Ovary (tissue), 10 donors: ENCODE measurements at places on chromosomes 7 and 10. TPM values are rescaled to one million over a fixed set of nuclear protein-coding genes. Genes with fewer than 3 reads are reported as not detected.

DNA sequence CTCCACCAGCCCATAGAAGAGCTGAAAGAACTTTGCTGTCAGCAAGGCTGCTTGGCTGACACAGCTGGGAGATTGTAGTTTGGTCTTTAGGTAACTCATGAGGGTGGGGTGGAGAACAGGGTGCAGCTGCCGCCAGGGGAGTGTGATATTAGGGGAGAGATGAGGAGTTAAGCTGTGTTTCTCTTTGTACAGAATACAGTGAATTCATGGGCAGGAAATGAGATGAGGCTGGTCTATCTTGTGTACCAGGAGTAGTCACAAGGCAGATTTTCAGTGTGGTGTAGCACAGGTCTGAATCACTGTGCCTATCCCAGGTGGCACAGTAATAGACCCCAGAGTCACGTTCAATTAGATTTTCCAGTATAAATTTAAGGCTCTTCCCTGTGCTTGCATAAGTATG is 56.6 kb upstream of the TARP start:
- DNase-seq, result no peak

DNA sequence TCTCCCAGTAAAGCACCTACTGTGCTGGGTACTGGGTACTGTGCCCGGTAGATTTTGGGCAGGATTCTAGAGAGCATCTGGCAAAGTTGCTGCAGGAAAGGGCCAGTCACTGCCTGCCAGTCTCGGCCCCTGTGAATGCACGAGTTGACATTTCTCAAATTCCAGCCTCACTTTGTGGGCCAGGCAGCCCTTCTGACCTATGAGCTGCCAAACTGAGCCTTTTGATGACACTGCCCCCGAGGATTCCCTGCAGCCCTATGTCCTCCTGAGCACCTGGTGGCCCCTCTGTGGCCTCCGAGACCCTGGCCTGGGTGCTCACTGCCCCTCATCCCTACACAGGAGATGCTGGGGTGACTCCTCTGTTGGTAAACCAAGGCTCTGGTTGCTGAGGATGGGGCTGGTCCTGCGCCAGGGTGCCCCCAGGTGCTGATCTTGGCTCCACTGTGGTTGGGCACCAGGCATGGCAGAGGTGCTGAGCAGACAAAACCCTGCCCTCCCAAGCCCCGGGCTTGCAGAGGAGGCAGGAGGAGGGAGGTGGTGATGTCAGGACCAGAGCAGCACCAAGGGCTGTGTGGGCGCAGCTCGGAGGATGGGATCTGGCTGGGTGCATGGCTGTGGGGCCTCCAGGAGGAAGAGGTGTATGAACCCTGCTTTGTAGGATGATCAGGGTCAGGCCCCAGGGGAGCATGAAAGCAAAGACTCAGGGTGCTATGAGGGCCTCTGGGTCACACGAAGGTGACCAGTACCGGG is 16.2 kb downstream of the LHPP start:
- DNase-seq, result no peak

Gene ABCA13
- 0.15 TPM for total RNA-seq

- no peak for DNase-seq
Observed at GRCh38 chr10:118840776-118841468, 86.2 kb upstream of the CACUL1 start.

Gene ZNF22
- 28.6 TPM for total RNA-seq

DNA sequence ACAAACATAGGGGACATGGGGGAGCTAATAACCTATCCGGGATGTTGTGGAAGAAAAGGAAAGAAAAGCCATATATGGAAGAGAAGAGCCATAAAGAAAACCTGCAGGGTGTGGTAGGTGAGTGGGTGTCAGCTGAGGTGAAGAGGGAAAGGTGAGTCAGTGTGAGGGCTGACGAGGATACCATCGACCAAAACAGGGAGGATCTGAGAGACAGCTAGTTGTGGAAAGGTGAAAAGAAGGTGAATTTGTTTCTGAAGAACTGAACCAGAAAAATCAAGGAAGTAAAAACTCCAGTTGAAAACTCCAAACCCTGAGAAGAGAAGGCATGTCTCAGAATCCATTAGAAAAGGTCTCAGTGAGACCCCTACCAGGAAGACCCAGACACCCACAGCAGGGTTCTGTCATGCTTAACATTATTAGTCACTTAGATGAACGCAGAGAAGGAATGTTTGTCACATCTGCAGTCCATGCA is 4.1 kb downstream of the BLNK start:
- no peak for DNase-seq

DNA sequence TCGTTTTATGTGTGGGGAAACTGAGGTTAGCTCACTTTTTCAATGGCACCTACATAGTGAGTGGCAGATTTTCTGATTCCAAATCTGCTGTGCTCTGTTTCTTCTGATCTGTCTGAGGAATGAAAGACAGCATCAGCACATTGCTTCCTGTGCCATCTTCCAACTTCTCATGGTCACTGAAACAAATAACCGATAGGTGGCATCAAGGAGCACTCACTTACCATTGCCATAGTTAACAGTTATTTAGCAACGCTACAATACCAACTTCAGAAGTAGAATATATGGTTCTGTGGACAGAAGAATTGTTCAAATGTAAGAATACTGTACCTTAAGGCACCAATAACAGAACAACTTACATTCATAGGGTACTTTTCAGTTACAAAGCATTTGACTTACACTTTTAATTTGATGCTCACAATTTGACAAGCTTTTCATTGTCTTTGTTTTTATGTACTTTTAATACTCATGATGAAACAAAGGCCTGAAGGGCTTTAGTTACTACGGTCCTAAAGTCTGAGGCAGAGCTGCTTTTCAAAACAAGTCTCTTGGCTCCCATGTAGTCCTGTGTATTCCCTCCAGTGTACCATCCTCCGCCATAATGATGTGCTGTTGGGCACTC is 228.9 kb upstream of the TCF7L2 start:
- DNase-seq, result no peak

Gene CYP26C1
- not detected for total RNA-seq

Gene KCP
- total RNA-seq, result 0.15 TPM

GRCh38 chr10:79284158-79284871 is 63.0 kb upstream of the PPIF start:
- no peak for DNase-seq

DNA sequence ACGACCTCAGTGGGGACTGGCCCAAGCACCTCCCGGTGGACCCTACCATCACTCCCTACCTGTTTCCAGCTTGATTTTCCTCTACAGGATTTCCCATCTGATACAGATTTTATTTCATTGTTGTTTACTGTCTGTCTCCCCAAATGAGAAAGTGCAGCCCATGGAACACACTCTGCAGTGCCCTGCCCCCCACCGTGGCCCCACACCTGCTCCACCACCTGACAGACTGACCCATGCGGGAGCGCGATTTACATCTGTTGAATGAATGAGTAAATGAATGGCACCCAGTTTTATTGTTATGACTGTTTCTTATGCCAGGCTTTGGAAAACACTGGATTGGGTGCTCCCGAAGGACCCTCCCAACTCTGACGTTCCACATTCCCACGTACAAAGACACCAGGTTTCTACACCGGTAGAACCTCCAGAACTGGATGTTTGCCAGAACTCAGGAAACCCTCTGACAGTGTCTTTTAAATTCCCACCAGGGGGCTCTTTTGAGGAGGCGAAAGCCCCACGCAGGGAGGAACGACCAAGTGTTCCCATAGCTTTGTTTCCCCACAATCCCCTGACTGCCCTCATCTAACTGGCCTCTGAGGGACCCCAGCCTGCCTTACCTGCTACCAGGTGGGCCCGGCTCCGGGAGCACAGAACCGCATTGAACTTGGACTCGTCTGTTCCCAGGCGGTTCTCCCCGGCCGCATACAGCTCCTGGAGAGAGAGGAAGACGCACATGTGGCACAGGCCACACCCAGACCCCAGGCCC is 29.0 kb downstream of the PLAC9 start:
- no peak for DNase-seq

Gene FBXL13
- 5.5 TPM for total RNA-seq

- DNase-seq, result no peak
Observed at GRCh38 chr7:30510124-30511075, 5.8 kb upstream of the GGCT start.

Gene ECHDC3
- total RNA-seq, result 15.2 TPM

- DNase-seq, result no peak
Observed at GRCh38 chr7:41467596-41467995, 235.3 kb downstream of the INHBA start.

DNA sequence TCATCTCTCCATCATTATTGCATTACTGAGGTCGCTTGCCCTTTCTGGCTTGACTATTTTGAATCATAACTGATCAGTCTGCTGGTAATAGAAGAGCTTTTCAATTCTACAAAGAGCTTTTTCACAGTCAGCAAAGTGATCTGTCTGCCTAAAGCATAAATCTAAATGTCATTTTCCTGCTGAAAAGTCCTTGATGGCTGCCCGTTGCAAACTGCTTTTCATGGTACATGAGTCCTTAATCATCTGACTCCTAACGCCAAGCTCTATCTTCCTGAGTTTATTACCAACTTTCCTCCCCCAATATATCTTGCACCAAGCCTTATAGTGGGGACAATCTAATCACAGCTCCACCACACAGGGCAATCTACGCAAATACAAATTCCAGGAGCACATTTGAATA is 39.8 kb downstream of the THSD7A start:
- DNase-seq, result no peak

GRCh38 chr10:30464675-30465074 is 30.7 kb downstream of the MAP3K8 start:
- DNase-seq, result no peak

Gene CRCP
- total RNA-seq, result 28.5 TPM

DNA sequence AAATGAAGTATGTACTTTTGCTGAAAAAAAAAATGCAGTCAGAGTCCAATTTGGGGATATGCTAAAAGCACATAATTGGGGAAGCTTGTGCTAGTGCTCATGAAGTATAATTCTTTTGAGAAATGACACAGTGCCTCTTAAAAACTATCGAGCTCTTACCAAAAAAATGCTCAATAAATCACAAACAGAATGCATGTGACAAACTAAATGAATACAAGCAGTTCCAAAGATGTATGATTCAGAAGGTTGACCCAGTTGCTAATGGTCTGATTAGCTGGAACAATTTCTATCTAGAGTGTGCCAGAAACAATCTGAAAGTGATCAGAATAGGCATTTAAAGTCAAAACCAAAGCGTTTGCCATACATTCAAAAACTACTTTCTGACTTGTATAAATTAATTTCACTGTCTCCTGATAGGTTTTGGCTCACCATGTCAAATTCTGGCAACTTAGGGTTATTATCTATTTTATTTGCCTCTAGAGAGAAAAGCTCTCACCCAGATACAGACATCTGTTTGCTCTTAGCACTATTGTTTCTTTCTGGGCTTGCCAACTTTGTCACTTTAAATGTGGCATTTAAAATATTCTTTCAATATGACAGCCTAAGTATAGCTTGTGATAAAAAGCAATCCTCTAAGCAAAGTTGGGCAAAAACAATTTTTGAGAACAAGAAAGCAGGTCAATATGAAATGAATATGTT is 114.7 kb upstream of the AHR start:
- no peak for DNase-seq

DNA sequence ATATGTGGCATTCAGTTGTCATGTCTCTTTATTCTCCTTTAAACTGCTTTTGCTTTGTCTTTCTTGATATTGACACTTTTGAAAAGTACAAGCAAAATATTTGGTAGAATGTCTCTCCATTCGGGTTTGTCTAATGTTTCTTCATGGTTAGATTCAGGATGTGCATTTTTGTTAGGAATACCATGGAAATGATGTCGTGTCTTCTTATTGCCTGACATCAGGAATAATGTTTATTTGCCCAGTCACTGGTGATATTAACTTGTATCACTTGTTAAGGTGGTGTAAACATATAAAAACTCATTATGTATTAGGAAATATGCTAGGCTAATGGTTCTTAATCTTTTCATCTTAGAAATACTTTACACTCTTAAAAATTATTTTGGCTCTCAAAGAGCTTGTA is 43.4 kb downstream of the CDK1 start:
- DNase-seq, result no peak

Gene COL26A1
- 0.42 TPM for total RNA-seq

GRCh38 chr10:91883549-91884444 is 25.5 kb downstream of the FGFBP3 start:
- peak; percentile 42 for DNase-seq

- no peak for DNase-seq
Observed at GRCh38 chr10:33680036-33680435, 345.6 kb upstream of the NRP1 start.

- no peak for DNase-seq
Observed at GRCh38 chr10:86225103-86225782, 141.4 kb downstream of the GRID1 start.

DNA sequence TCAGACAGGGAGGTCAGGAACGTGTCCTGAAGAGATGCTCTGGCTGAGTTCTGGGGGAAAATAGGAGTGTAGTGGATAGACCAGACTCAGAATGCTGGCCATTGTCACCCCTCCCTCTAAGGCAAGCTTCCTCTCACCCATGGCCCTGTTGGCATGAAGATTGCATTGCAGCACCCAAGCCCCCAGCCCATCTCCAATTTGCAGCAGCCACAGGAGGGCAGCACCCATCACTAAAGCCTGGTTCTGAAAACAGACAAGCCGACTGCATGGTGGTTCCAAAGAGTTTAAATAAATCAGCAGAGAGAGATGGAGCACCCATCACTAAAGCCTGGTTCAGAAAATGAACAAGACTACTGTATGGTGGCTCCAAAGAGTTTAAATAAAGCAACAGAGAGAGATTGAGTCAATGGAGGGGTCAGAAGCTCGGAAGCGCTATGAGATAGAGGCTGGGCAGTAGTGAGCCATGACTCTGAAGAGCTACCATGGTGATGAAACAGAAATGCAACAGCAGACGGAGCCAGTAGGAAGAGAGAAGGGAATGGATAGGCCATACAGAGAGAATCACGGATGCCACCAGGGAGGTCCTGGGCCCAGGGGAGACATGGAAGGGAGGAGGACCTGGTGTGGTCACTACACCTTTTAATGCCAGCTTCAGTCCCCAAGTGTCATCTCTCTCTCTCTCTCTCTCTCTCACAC is 237.9 kb upstream of the MYO3A start:
- no peak for DNase-seq

GRCh38 chr7:751826-752225 is 24.7 kb upstream of the PRKAR1B start:
- DNase-seq, result peak; percentile 12

DNA sequence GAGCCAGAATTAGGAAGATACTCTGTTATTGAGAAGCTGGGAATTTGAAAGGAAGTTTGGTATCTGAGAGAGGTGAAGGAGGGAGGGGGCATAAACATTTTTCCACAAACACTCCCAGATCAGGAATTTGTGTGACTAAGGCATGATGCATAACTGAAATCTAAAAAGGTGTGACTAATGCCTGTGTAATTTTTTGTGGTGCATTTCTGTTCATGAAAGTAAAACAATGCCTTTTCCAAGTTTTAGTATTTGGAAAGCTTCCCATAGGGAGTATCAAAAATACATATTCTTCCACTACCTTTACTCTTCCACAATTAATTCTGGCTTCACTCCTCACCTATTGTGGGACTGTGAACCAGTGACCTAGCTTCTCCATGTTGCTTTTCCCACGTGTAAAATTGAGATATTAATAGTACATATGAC is 56.4 kb upstream of the CAV2 start:
- no peak for DNase-seq

GRCh38 chr10:50393784-50394467 is 142.6 kb upstream of the ASAH2 start:
- no peak for DNase-seq

Gene TMEM178B
- total RNA-seq, result 0.70 TPM

- no peak for DNase-seq
Observed at GRCh38 chr7:2512713-2513112, 6.9 kb upstream of the LFNG start.

Gene PRRT4
- 1.0 TPM for total RNA-seq

Gene PMS2
- 8.4 TPM for total RNA-seq
